ENCODE measurements at places on chromosomes 2 and 18.

DNA sequence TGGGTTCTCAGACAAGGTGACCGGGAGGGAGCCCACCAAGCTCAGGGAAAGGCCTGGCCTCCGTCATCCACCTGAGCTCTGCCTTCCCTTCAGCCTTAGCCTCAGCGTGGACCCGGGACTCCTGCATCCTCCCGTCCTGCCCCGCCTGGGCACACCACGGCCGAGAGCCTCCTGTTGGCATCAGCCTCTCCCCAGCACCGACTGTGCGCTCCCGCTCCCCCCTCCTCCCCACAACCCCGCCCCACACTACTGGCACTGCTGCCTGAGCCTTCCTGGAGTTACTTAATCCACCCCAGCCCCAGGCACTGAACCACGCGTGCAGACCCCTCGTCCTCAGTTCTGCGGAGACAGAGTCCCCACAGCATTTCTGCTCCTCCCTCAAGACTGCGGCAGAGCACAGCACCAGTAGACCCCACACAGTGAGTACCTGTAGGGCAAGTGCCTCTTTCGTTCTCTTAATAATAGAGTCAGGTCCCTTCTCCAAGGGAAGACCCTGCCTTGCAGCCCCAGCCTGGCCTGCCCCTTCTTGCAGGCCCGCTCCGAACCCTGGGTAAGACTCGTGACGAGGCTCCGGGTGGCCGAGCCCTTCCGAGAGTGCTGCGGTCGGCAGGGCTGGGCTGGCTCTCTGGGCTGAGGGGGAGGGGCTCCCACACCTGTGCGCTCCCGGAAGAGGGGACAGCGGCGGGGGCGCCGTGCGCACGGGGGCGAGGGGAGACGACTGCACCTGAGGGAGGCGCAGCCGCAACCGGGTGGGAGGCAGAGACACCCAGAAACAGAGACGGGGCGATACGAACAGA is at the start of gene AMER3:
AMER3 (plus strand) TSS at position 285 of the 797 bp plus-strand sequence. CDS start 6,533 bp downstream, outside the sequence.
- DNase-seq: no peak

- no peak for DNase-seq
Measured at GRCh38 chr2:51681854-51682253, 649.9 kb upstream of the NRXN1 start.

DNA sequence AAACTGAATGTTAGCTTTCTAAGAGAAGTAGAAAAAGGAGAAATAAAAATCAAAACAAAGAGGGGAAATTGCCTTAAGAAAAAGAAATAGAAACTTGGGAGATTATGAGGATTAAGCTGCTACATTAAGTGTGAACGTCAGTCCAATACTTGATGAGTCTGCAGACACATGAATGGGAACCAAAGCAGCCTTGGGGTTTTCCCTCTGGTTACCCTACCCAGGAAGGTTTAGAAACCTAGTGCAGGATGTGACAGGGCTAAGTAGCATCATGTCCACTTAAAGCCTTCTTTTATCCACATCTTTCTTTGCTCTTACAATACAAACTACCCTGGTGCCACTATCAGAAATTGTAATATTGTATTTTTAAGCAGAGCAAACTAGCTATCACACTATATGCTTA is 22.3 kb downstream of the SLC35F5 start:
- DNase-seq: no peak

DNA sequence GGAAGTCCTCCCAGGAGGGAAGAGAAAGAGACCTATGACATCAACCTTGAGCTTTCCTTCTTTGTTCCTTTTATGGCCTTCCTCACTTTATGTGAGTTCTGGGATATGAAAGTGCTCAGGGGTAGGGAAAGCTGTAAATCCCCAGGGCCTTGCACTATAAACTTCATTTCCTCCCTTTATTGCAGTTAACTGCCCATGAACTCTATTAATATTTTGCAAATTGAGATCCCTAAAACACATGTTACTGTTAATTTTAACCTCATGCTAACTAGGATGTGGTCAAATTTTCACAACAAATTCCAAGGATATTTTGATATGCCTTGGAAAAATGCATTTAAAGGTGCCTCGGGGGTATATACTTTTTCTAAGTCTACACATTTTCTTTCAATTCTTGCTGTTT is 359.9 kb downstream of the OSR1 start:
- DNase-seq: no peak

- no peak for DNase-seq
Measured at GRCh38 chr2:158618891-158619490, 162.2 kb downstream of the PKP4 start.

- peak; percentile 82 for DNase-seq
Measured at GRCh38 chr2:144505245-144505831, 14.6 kb downstream of the ZEB2 start.

DNA sequence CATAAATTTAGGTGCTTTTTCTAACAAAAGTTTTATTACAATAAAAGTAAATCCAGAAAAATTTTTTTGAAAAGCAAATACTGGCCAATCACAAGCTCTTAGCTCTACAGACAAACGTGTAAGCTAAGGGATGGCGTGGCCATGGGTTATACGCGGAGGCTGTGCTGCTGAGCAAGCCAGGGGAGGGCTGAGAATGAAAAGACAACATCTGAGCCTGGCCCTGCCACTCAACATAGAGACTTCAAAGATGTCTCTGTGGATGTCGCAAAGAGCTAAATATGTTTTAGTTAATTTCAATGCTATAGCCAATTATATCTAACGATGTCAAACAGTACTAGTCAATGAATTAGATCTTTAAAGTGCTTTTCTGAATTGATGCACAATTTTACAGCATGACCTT is 33.3 kb upstream of the NT5DC4 start:
- peak; percentile 37 for DNase-seq

GRCh38 chr2:206127656-206128055 is 31.6 kb downstream of the NDUFS1 start:
- DNase-seq: no peak

GRCh38 chr2:201448061-201448460 is 3.2 kb downstream of the TRAK2 start:
- peak; percentile 49 for DNase-seq

DNA sequence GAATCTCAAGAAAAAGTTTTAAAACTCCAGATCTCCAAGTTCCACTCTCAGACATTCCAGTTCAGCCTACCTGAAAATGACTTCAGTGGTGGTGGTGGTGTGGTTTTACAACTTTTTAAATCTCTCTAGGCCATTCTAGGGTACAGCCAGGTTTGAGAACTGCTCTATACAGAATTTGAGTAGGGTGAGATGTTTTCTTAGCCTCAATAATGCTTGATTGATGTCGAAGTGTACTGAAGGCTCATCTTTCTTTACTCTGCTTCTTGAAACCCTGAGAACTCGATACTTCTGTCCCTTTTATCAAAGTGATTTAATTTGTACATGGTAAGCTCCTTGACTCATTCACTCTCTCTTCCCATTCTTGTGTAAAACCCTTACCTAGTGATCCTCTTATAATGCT is 143.8 kb downstream of the FAM124B start:
- DNase-seq: no peak

Measured in erythroblast (primary cell).